Adipocyte (in vitro differentiated cells): ENCODE measurements at places on chromosomes 3 and 15.

- no peak for DNase-seq
Measured at GRCh38 chr3:46912986-46913385, 35.5 kb downstream of the PTH1R start.

DNA sequence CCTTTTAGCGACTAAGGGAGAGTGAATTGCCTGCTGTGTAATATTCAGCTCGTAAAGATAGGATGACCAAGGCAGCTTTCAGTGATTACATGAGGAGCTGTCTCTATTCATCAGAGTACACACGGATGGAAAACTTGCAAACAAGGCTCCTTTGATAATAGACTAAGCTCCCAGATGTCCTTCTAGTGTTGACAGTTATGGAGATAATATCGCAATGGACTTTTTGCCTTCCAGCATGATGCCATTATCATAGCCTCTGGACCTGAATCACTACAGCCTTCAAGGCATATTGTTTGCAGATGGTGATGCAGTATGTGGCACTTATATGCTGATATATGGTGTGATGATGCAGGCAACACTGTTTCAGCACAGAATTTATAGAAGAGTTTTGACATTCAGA is 93.9 kb downstream of the ECT2 start:
- DNase-seq: no peak

GRCh38 chr15:75704618-75705017 is 8.0 kb downstream of the CSPG4 start:
- DNase-seq: no peak

GRCh38 chr3:14201940-14202684 is 23.5 kb downstream of the LSM3 start:
- no peak for DNase-seq

- DNase-seq: no peak
Measured at GRCh38 chr3:55576621-55577388, 89.7 kb upstream of the WNT5A start.

- no peak for DNase-seq
Measured at GRCh38 chr3:162677475-162677874, 1180.9 kb downstream of the OTOL1 start.

GRCh38 chr15:71679793-71680353 is 130.5 kb upstream of the NR2E3 start:
- DNase-seq: peak; percentile 56

- DNase-seq: peak; percentile 60
Measured at GRCh38 chr3:89216016-89216739, 108.8 kb downstream of the EPHA3 start.

DNA sequence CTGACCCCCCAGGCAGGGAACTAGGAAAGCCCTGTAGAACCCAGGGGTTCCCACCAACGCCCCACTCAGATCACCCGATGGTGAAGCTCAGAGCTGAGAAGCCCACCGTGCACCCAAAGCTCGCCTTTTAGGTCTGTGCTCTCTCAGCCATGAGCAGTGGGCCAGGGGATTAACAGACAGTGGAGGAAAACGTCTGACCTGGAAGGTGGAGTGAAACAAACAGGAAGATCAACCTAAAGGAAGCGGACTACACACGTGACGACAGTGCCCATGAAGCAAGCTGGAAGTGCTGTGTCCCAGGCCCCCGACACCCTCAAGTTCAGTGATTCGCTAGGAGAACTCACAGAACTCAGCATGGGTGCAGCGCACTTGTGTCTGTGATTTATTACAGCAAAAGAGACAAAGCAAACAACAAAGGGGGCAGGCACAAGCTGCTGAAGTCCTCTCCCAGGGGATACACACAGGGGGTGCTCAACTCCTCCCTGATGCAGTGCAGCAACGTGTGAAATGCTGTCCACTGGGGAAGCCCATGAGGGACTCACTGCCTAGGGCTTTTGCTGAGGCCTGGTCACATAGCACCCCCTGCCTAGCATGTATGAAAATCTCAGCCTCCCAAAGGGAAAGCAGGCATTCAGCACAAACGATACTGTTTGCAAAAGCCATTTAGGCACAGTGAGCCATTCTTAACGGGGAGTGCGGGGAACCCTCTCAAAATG is 43.5 kb downstream of the CFAP92 start:
- DNase-seq: peak; percentile 22

GRCh38 chr3:38662544-38662943 is 13.1 kb upstream of the SCN5A start:
- DNase-seq: no peak

GRCh38 chr15:100612539-100612938 is 10.2 kb downstream of the ASB7 start:
- DNase-seq: no peak

DNA sequence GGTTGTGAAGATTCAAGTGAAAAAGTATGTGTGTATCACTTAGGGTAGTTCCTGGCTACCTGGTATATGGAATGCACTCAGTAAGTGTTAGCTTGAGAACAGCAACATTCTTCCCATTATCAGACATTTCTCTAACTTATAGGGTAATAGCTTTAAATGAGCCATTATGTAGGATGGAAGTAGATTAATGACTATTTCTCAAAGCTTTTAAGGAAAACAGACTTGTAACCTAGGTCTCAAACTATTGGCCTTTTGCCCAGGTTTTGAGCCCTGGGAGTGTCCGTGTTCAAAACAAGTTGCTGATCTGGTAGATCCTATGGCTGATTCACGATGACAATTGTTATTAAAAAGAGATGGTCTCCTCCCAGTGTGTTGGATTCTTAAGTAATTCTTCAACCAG is 129.1 kb upstream of the UMPS start:
- no peak for DNase-seq

GRCh38 chr15:90892023-90892422 is 7.7 kb downstream of the FES start:
- DNase-seq: no peak

DNA sequence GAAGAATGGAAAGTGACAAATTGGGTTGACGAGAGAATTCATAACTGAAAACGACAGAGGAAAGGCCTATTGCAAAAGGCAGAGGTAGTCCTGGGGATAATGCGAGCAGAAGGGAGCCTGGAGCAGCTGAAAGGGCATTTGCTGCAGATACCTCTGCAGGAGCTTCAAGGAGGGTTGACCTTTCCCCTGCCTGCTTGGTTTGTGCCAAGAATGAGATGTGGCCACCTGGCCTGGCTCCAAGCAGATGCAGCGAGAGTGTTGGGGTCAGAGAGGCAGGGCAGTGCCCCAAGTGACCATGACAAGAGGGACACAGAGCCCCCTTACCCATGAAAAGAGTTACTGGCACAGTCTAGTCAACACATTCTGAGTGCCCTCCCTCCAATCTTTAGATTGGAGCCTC is 43.5 kb downstream of the SLC41A3 start:
- DNase-seq: no peak

GRCh38 chr15:37652646-37653417 is 281.6 kb upstream of the TMCO5A start:
- DNase-seq: no peak

DNA sequence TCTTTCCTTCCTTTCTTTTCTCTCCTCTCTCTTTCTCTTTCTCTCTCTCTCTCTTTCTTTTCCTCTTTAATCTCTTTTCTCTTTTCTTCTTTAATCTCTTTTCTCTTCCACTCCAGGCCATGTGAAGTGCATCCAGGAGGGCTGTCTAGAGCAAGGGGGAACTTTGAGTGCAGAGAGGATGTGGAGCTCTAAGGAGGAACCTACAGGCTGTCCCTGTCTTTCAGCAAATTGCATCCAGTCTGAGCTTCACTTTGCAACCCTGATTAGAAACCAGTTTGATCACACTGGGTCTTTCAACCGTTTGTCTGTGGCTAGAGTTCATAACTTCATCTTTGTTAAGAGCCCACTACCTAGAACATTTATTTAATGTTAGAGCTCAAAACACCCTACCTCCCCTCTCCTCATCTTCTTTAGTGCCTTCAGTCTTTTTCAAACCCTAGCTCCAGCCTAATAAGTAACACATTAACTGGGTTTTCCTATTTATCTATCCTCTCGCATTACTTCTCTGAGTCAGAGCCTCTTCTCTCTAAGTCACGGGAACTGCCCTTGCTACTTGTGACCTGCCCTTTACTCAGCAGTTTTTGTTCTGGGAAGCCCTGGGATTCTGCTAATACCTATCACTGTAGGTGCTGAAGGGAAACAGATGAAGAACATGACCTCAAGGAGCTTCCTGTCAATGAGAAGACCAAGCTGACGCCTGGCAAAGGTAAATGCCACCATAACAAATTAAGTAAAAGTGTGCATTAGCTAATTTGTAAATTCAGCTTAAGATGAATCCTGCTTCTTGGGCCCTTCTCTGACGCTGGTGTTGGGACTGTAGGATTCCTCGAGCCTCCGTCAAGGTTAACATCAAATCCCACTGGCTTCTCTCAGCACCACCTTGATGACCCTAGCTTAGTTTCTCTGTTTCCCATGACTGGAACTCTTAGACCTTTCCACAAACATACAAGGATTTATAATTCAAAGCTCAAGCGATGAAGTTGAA is at the start of gene GCNT3:
TSS of gene GCNT3 (plus strand) at position 508 of the 985 bp plus-strand sequence. CDS start 6,456 bp downstream, outside the sequence.
- peak; percentile 27 for DNase-seq

DNA sequence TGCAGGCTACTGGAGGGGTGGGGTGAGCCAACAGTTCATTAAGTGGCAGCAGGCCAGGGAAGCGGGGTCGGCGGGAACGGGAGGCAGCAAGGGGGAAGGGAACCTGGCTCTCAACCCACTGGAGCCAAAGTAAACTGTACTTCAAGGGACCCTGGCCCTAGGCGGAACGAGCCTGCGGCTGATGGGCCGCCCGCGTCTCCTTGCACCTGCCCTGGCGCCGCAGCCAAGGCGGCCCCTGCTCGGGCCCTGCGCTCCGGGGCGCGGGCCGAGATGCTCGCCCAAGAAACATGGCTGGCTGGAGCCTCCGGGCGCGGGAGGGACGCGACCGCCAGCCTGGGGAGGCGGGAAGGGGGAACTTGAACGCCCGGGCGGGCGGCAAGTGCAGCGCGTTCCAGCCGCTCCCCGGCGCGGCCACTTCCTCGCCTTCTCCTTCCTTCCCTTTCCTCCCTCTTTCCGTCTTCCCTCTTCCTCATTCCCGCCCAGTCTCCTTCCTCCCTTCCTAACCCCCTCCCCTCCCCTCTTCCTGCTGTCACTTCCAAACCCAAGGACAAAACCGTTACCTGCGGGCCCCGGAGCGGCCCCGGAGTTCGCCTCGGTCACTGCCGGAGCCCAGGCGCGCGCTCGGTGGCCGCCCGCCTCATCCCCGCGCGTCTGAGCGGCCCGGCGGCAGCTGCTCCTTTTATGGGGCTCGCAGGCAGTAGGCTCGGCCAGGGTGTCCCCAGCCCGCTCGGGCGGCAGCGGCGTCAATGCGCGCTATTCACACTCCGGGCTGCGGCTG is 489.7 kb downstream of the MAGI1 start:
- peak; percentile 56 for DNase-seq

DNA sequence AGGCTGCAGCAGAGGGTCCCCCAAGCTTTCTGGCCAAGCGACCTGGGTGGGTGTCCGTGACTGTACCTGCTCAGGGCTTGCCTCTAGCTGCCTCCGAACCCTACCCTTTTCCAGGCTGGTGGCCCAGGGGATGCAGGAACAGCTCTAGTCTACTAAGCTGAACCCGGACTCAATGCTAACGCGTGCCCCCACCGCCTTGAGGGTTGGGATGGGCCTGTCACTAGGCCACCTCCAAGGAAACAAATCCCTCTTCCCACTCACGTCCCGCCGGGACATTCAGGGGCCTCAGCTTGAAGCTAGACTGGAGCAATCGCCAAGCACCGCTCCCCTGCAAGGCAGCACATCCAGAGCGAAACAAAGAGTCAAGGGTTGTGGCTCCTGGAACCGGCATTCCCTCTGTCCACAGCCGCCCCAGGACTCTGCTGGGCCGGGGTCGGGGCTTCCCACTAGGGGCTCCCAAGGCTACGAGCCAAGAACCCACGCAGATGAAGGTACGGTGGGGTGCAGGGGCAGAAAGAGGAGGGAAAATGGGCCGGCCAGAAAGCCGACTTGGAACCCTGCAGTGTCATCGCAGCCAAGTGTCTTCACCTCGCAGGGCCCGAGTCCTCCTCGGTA is 2.9 kb downstream of the FBXL22 start:
- no peak for DNase-seq

GRCh38 chr3:14549256-14549919 is 9.2 kb upstream of the GRIP2 start:
- DNase-seq: peak; percentile 31

- peak; percentile 44 for DNase-seq
Measured at GRCh38 chr3:193620650-193621049, 27.6 kb downstream of the OPA1 start.

DNA sequence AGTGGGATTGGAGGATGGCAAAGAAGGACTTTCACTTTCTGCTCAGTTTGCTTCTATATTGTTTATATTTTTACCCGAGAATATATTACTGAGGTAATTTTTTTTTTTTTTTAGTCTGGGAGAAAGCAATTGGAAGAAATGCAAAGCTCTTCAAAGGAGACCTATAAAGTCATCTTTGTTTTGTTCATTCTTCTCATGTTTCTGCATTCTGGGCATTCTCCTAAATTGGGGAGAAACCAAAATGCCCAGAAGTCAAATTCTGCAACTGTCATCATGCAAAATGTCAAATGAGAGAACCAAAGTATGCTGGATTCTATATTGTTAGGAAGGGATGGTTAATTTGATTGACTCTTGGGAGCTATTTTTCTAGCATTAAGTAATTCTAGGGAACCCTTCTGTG is 168.3 kb upstream of the TSC22D2 start:
- peak; percentile 59 for DNase-seq

DNA sequence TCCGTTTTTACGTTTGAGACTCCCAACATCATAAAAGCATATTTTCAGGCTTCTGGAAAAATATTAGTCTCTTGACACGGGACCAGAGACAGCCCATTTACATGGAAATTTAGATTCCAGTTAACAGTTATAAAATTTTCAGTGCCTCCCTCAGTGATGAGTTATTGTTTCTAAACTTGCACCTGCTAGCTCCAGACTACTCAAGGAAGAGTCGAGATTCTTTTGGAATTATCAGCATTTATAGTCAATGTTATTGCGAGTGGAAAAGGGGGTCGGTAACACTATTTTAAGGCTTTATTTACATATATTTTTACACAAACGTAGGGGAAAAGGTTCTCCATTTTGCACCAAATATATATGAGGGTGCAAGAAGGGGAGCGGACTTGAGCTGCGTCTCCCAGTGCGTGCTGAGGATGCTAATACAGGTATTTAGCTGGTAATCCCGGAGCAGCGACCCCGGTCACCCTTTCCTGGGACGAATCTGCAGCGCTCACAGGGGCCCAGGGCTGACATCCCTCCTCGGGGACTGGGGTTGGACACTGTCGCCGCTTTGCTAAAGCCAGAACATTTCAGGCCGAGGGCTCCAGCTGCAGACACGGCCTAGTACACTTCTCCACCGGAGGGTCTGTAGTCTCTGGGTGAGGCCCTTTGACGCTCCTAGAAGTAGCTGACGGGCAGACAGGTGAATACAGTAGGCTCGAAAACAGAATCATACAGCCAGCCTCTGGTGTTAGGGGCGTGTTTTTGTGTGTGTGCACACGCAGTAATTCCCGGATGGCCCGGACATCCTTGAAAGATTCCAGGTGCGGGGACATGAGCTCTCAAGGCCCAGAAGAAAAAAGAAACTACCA is 729 bp upstream of the ZBTB11 start:
- no peak for DNase-seq

GRCh38 chr3:115239717-115240116 is 92.6 kb upstream of the ZBTB20 start:
- DNase-seq: peak; percentile 76
